NCI-H1092 (cell line): ENCODE measurements at places on chromosomes 7 and 10.
A peak's percentile ranks its signal among the peaks of the same experiment; 100 is the strongest.

DNA sequence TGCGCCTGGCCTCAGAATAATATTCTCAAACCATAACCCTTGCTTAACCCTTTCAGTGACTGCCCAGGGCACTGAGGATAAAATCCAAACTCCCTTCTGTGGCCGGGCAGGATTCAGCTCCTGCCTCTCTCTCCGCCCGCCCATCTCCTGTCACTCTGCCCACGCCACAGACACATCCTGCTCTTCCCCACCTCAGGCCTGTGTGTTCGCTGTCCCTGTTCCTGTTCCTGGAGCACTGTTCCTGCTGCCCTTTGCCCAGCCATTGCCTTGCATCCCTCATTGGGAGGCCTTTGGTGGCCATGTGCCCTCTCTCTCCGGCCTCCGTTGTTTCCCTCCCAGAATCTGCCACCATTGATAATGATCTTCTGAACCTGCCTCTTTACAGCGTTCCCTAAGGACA lies 108.8 kb downstream of the SH3PXD2A start:
- no peak for DNase-seq

- no peak for DNase-seq
Observed at GRCh38 chr7:36633377-36633776, 90.9 kb downstream of the AOAH start.

DNA sequence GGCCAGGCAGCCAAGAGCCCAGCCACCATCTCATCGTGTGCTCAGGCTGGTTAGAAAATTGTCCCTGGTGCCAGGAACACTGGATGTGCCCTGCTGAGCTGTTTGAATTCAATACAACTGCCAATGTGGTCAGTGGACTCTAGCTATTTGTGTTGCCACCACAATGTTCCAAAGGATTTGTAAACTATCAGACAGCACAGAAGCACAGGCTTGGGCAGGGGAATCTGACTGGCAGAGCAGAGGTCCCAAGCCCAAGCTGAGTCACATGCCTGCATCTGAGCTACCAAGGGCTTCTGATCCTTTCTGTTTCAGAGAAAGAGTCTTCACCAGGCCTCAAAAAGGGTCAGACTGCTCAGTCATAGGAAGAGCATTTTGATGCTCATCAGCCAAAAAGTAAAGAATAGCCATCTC lies 232.1 kb upstream of the SEMA3C start:
- no peak for DNase-seq

DNA sequence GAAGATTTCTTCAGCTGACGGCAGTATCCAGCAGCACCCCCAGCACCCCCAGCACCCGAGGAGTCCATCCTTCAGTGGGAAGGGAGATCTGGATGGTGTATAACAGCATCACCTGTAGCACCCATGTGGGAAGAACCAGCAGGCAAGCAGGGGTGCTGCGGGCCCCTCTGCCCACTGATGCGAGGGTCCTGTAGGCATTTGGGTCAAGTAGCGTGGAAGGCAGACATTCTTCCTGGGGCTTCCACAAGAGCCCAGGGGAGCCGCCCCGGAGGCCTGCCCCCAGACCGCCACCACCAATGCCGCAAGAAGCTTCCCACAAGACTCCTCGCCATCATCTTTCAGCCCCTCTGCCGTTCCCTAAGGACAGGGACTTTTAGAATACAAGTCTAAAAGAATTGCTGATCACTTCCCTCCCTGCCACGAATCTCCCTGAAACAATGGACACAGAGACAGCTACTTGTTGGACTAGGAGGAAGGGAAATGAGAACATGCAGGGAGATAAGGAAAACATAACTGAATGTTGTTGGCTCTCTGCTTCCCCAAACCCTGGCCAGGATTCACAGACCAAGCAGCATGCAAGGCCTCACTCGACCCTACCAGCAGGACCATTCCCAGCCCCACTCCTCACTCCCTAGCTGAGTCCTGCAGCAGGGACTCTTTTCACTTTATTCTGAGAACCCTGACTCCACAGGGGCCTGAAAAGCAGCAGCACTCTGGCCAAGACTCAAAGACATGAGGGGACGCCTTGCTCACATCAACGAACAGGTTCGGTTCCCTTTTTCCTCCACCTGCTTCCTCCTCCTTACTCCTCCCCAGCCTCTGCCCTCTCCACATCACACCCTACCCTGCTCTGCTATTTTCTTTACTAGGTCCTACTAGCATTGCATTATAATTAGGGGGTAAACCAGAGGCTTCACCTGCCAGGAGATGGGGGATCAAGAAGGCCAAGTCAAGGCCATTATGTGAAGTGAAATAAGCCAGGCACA lies 164.5 kb downstream of the HERPUD2 start:
- DNase-seq, result no peak

DNA sequence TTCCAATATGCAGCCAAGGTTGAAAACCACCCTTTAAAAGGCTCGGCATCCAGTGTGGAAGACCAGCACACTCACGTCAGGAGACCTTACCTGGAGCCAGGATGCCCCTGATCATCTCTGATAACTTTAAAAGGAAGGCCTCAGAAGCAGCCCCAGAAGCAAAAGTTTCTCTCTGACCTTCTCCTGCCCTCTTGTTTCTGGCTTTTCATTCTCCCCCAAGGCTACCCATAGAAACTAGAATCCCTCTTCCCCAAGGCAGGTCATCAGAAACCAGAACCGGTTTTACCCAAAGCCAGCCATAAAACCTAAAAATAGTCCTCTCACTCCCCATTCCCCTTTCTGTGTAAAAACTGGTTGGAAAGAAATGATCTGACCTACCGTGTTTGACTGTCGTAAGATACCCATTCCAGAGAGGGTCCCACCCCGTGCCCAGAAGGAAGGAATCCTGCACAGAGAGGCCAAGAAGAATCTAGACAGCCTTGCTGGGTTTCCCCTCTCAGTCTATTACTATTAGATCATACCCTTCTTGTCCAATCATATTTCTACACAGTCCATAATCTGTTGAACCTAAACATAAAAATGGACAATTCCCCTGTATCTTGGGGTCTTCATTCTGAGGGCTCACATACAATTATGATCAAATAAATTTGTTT lies 17.5 kb upstream of the TSPAN14 start:
- no peak for DNase-seq

- no peak for DNase-seq
Observed at GRCh38 chr7:149261316-149261828, 624 bp upstream of the ZNF783 start.

DNA sequence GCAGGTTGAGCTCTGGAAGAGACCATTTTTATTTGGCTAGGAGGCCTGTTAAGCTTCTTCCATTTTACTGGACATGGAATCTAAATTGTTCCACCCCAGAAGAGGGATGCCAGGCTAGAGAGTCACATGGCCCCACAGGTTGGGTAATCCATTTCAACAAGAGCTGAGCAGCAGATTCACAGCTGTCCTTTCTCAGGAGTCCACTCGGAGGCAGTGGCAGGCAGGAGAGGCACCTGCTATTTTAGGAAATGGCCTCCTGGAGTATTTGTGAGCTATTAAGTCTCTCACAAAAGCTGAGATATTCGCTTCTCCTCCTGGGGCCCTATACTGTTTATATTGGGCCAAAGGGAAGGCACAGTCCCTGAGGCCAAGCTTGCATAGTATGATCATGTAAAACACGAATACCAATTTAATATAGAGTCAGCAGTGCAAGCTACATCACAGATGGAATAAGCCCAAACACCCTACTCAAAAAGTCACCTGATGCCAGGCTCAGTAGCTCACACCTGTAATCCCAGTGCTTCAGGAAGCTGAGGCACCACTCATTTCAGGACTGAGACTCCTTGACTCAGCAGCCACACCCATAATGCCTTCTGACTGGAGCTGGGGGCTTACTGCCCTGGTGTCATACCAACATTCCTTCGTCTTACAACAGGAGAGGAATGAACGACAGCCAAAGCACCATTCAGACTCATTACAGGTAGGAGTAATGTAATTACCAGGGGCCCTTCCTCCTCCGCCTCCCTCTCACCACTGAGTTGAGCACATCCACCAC lies 124.1 kb downstream of the LMBR1 start:
- no peak for DNase-seq

GRCh38 chr7:82615527-82615926 lies 171.9 kb upstream of the CACNA2D1 start:
- DNase-seq, result no peak

GRCh38 chr10:122234416-122234815 lies 36.7 kb upstream of the BTBD16 start:
- peak; percentile 34 for DNase-seq

DNA sequence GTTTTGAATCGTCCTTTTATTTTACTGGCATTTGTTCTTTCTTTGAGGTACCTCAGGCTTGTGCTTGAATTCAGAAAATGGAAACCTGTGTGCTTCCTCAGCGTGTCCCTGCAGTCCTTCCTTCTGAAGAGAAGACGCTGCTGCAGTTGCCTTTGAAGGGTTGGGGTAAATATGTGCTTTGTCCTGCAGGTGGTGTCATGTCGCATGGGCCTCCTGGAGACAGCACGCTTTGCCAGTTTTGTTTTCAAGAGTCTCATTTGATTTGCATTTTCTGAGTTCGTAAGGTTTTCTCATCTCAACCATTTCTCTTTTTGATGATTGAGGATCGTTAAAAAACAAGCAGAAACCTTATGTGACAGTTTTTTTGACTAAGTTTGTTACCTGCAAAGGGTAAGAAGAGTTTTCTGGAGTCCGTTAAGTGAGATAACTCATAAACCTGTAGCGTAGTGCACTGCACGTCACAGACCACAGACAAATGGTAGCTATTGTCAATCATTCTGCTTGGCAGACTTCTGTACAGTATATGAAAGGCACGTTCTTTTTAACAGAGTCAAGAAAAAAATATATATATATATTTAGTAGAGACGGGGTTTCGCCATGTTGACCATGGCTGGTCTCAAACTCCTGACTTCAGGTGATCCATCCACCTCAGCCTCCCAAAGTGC lies 57.0 kb downstream of the CDC123 start:
- no peak for DNase-seq

- no peak for DNase-seq
Observed at GRCh38 chr10:43453266-43453831, 16.4 kb downstream of the ZNF487 start.

- no peak for DNase-seq
Observed at GRCh38 chr10:126909147-126909546, 3.9 kb downstream of the DOCK1 start.

GRCh38 chr10:104688251-104689042 lies 47.4 kb downstream of the SORCS3 start:
- DNase-seq, result no peak

GRCh38 chr7:15720849-15721471 lies 34.5 kb upstream of the MEOX2 start:
- no peak for DNase-seq

GRCh38 chr10:45532480-45532879 lies 140.1 kb downstream of the ZFAND4 start:
- DNase-seq, result no peak

GRCh38 chr7:46286356-46286755 lies 365.3 kb upstream of the IGFBP3 start:
- no peak for DNase-seq

- no peak for DNase-seq
Observed at GRCh38 chr10:124558339-124559321, 97.0 kb downstream of the LHPP start.

GRCh38 chr7:90678986-90679385 lies 82.9 kb downstream of the CDK14 start:
- DNase-seq, result no peak

GRCh38 chr7:132977234-132977633 lies 104.7 kb downstream of the CHCHD3 start:
- DNase-seq, result no peak

DNA sequence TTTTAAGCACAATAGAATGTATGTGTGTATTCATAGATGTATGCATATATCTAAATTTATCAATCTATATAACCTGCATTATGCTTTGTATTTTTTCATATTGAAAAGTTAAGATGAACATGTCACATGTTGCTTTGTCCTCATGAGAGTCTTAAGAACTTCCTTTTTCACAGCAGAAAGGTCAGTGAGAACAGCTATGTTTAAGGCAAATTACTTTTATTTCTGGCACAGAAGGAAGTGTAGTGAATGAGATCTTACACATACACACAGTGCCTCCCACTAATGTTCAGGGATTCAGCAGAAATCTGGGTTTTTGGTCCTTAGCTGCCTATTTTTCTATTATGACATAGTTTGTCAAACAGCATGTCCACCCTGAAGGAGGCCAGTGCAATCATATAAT lies 134.8 kb downstream of the TMEM26 start:
- DNase-seq, result no peak

DNA sequence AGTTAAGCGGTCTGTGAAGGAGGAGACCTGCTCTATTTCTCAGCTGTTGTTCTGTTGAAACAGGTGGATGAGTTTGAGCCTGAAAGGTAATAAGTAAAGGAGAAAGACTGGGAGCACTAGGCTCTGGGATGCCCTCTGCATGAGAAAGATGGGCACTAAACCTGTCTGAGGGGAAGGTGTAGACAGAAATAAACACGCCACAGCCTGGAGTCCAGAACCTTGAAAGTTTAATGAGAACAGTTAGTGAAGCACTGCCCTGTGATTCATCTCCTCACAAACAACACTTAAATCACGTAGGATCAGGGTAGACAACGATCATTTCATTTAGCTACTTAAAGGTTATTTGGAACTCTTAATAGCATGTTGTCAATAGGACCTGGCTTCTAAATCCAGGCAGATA lies 193.1 kb downstream of the PHTF2 start:
- DNase-seq, result no peak

- no peak for DNase-seq
Observed at GRCh38 chr7:142500366-142500765, 242.5 kb upstream of the PRSS58 start.

DNA sequence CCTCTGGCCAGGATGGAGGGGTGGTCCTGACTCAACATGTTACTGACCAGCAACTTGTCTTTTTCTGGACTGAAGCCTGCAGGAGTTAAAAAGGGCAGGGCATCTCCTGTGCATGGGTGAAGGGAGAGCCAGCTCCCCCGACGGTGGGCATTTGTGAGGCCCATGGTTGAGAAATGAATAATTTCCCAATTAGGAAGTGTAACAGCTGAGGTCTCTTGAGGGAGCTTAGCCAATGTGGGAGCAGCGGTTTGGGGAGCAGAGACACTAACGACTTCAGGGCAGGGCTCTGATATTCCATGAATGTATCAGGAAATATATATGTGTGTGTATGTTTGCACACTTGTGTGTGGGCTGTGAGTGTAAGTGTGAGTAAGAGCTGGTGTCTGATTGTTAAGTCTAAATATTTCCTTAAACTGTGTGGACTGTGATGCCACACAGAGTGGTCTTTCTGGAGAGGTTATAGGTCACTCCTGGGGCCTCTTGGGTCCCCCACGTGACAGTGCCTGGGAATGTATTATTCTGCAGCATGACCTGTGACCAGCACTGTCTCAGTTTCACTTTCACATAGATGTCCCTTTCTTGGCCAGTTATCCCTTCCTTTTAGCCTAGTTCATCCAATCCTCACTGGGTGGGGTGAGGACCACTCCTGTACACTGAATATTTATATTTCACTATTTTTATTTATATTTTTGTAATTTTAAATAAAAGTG lies 6.0 kb downstream of the PLAU start:
- DNase-seq, result no peak

DNA sequence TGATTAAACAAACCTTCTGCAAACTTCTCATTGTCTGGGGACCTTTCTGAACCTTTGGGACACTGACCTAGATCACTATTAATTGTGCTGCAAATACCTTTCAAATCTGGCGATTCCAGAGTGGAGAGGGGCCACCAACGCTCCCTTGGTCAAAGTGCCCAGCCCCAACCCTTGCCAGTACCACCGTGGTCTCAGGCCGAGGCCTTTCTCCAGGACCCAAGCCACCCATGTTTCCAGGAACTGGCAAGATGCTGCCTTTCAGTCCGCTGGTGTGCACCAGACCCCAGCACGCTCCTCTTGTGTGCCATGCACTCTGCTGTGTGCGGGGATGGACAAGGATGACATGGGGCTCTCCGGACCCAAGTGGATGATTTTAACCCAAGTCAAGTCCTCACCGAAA lies 91.1 kb upstream of the MGMT start:
- no peak for DNase-seq
